AG04450 (cell line): ENCODE measurements at places on chromosomes 12 and 14. TPM values are rescaled to one million over a fixed set of nuclear protein-coding genes. Genes with fewer than 3 reads are reported as not detected.

SYT1 gene
- 5.0 and 6.8 TPM in 2 replicates for polyA plus RNA-seq

PRB4 gene
- polyA plus RNA-seq = not detected in 2 replicates

ZFHX2 gene
- 0.09 and 0.14 TPM in 2 replicates for polyA plus RNA-seq

KRT83 gene
- 0.04 TPM in 1 of 2 replicates, not detected in the other for polyA plus RNA-seq

DNAJC22 gene
- 11.3 and 12.2 TPM in 2 replicates for polyA plus RNA-seq

MYF5 gene
- not detected in 2 replicates for polyA plus RNA-seq

TBC1D30 gene
- 0.40 and 0.57 TPM in 2 replicates for polyA plus RNA-seq

LRTM2 gene
- polyA plus RNA-seq = not detected in 2 replicates

KLRK1 gene
- not detected in 2 replicates for polyA plus RNA-seq

DTX1 gene
- polyA plus RNA-seq = 0.05 and 0.25 TPM in 2 replicates

LRP1-AS gene
- not detected in 2 replicates for polyA plus RNA-seq

CLEC4C gene
- not detected in 2 replicates for polyA plus RNA-seq

KRT7 gene
- 1.0 and 4.6 TPM in 2 replicates for polyA plus RNA-seq

TAS2R7 gene
- not detected in 2 replicates for polyA plus RNA-seq

SLC4A8 gene
- 6.6 and 6.9 TPM in 2 replicates for polyA plus RNA-seq

VDR gene
- polyA plus RNA-seq = 11.9 and 13.6 TPM in 2 replicates

GATC gene
- polyA plus RNA-seq = 20.6 and 25.9 TPM in 2 replicates

FIGNL2 gene
- 0.22 and 0.26 TPM in 2 replicates for polyA plus RNA-seq

MGP gene
- polyA plus RNA-seq = 3.9 and 4.0 TPM in 2 replicates

RNASE4 gene
- 15.8 and 19.0 TPM in 2 replicates for polyA plus RNA-seq

UBR7 gene
- polyA plus RNA-seq = 25.4 and 30.7 TPM in 2 replicates

HOXC11 gene
- polyA plus RNA-seq = not detected in 2 replicates

CHST11 gene
- polyA plus RNA-seq = 2.7 and 3.6 TPM in 2 replicates

MVK gene
- polyA plus RNA-seq = 4.7 and 5.9 TPM in 2 replicates

LBHD2 gene
- polyA plus RNA-seq = not detected in 2 replicates
